ENCODE measurements at places on chromosomes 13 and 19.

DNA sequence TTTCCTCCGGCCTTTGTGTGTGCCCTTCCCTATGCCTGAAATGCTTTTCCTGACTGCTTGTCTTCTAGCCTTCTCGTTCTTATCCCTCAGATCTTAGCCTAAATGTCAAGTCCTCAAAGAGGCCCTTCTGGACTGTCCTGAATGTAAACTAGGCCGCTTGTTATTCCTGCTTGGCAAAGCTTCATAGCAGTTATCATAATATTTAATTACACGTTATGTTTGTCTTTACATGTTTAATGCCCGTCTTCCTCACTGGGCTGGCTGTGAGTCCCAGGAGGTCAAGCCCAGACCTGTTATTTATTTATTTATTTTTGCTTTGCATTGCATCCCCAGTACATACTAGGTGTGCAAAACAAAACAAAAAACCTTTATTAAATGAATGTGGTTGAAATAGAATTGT is 62.7 kb downstream of the SIPA1L3 start:
- no peak for DNase-seq

GRCh38 chr13:79631051-79631659 is 150.2 kb downstream of the NDFIP2 start:
- DNase-seq = no peak

- no peak for DNase-seq
Measured at GRCh38 chr19:20662421-20663105, 1.2 kb upstream of the ZNF626 start.

- DNase-seq = no peak
Measured at GRCh38 chr13:99093997-99094396, 106.7 kb upstream of the UBAC2 start.

DNA sequence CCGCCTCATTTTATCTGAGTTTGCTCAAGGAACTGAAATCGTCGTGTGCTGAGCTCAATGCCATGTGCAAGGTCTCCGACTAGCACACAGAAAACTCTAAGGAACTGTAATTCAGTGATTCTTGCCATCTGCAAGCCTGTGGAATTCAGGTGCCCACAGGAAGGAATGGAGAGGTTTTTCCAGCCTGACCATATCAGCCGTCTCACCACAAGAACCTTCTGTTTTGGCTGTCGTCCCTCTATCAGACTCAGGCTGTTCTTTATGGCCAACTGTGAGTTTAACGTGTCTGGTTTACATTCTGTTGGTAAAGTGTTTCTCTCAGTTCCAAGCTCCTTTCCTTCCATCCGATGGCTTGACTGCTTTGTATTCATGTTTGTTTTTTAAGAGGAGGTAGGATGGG is 293.5 kb downstream of the SPRY2 start:
- DNase-seq = no peak

DNA sequence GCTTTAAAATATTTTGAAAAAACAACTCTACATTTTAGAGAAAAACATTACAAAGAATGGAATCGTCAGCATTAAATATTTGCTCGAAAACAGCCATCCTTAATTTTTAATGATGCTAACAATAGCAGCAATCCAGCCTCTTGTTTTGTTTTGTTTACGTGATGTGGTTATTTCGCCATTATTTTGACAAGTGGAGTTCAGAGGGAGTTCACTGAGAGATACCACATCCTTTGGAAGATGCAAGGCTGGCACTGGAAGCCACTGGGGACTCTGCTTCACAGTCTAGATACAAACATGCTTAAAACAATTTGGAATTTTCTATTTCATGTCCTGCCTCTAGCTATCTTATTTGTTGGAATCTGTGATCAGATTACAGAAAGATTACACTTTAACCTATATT is 556.3 kb downstream of the PCDH17 start:
- DNase-seq = no peak

All from left colon (tissue), 2 donors.